ENCODE measurements at places on chromosomes 12 and 14. TPM values are rescaled to one million over a fixed set of nuclear protein-coding genes. Genes with fewer than 3 reads are reported as not detected.

The TCL1A gene
- polyA plus RNA-seq: 13.7 TPM

The IL23A gene
- polyA plus RNA-seq: 34.9 TPM

- no peak for DNase-seq
These were observed 37.4 kb downstream of the SH2B3 start for GRCh38 chr12:111443086-111443485.

GRCh38 chr14:104939666-104940410, 15.2 kb downstream of the PLD4 start:
- DNase-seq: no peak

GRCh38 chr12:111426344-111427185, 20.8 kb downstream of the SH2B3 start:
- DNase-seq: no peak

- DNase-seq: no peak
These were observed 104.7 kb upstream of the RTL1 start for GRCh38 chr14:101008196-101008595.

DNA sequence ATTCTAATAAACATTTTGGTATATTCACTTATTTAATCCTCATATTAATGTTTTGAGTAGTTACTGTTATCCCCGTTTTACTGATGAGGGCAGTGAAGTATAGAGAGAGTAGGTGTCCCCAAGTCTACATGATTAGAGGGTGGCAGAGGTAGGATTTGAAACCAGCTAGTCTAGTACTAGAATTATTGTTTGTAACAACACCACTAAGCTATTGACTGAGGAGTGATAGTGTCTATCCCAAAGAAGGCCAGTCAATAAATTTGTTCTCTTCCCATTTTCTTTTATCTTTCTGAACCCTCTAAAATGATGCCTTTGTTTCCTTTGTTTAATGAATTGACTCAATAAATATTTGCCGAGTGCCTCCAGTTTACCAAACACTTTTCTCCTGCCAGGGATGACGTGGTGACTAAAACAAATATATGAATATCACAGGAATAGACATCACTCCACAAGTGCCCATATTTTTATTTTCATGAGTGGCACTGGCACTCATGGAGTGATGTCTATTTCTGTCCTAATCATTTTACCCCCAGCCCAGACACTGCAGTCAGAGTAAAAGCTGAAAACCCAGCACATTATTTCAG, 247.5 kb downstream of the SLC16A7 start:
- DNase-seq: no peak

GRCh38 chr12:38386205-38386985, 69.8 kb downstream of the ALG10B start:
- no peak for DNase-seq
